ENCODE measurements at places on chromosomes 4 and X.

DNA sequence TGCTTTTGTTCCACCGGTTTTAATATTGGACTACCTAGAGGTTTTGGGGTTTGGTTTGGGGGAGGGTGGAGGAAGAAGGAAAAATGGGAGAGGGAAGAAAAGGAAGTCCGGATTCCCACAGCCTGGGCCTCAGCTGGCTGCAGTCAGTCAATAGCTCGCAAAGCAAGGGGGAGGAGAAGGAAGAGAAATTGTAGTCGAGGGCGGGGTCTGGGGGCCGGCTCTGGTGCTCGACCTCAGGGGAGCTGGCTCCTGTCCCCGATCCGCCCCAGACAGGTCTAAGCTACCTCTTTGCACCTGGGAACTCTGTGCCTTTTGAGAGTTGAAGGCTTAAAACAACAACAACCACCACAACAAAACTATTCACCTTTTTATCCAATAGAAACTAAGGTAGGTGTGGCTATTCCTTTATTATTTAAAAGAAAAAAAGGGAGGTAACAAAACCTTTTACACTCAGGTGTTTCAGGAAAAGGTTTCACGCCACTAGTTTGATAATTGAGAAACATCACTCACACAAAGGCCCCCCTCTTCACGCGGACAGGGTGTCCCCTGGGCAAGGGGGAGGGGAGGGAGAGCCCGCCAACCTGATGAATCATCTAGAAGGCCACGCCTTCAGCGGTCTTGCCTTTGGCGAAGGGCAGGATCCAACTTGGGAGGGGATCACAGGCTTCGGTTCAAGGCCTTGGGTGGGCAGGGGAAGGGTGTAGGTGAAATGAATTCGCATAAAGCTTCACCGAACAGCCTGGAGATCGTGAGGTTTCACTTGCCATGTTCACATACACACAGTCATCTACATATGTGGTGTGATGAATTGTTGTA, 1.6 kb upstream of the LNX1 start:
- peak; percentile 91 for DNase-seq

DNA sequence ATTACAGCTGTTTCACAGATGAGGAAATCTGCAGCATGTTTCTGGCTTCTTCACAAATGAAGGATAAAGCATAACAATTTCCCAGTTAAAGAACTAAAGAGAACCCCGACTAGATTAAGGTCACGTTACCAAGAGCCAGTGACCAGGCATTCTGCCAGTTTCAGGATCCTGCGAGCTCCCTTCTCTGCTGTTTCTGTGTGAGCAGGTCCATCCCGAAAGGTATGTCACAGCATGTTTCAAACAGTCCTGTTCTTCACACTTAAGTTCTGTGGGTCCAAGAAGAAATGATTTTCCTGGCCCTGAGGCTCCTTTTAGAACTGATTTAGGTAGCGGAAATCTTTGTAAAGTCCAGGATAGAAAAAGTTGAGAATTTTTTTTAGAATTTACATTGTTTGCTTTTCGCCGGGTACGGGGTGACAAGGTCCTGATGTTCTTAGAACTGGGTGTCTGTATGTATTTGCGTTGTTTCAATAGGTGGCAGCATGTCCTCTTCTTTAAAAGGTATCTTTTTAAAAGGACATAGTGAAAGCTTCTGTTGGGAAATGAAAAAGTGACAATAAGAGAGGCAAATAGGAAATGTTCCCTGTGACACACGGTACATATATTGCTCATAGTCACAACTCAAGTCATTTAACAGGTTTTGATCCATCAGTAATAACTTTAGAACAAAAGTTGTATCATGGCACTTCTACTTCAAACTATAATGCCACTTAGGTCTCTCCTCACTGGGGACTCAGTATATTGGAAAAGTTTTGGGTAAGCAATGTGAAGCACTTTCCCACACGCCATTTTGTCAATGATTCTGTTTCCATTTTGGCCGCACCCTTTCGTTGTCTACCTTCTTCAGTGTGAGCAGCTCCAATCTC, 18.4 kb downstream of the IL21 start:
- DNase-seq, result no peak

DNA sequence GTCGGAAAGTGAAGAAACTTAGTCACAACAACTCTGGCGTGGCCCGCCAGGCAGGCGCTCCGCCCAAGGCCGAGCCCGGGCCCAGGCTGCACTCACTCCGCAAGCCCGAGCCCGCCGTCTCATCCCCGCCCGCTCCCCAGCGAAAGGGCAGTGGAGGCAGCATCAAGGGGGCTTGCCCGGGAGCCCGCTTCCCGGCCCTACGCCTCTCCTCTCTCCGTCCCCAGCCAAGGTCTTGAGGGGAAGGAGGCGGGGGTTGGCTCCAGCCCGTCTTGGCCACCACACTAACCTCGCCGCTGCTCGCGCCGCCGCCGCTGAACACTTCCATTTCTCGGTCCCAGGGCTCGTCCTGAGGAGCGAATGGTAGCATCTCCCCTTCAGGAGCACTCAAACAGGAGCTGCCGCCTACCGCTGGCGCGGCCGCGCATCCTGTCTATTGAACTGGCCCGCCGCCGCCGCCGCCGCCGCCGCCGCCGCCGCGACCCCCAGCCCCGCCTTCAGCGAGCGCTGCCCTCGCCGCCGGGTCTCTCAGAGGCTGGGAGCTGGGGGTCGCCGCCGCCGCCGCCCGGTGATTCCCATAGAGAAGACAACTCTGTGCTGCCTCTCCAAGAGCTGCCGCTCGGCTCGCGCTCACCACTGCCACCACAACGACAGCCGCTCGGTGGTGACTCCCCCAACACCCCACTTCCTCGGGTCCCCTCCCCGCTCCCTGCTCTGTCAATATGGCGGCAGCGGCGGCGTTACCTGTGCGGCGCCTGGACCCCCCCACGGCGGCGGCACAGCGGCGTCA, at the start of gene RPS6KA6:
TSS of gene RPS6KA6 (minus strand) at position 667 of the 787 bp plus-strand sequence. CDS start at position 367, 300 bp downstream.
- DNase-seq, result peak; percentile 52

GRCh38 chrX:145856181-145856580, 38.6 kb downstream of the SLITRK2 start:
- DNase-seq, result no peak

- no peak for DNase-seq
Measured at GRCh38 chr4:37568489-37568888, 117.7 kb downstream of the RELL1 start.

- no peak for DNase-seq
Measured at GRCh38 chr4:6989331-6989923, 53.7 kb upstream of the TADA2B start.

DNA sequence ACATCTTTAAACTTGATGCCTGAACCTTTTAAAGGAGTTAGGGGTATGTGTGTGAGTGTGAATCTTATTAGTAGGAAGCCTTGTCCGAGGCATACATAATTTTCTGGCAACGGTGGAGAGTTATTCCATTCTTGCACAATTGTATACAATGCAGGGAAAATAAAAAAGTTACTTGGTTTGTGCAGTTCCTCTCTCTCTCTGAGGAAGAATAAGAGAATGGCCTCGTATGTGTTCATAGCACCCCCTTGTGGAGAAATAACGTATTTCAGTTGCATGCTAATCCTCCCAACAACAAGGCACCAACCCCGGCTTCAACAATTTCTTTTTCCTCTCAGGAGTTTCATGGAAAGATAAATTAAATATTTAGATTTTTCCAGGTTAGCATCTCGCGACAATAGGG, 33.7 kb upstream of the FGF13 start:
- peak; percentile 5 for DNase-seq

- peak; percentile 55 for DNase-seq
Measured at GRCh38 chr4:52051615-52052474, 741 bp downstream of the SPATA18 start.

GRCh38 chrX:123859409-123859845, 426 bp upstream of the XIAP start:
- DNase-seq, result peak; percentile 85

DNA sequence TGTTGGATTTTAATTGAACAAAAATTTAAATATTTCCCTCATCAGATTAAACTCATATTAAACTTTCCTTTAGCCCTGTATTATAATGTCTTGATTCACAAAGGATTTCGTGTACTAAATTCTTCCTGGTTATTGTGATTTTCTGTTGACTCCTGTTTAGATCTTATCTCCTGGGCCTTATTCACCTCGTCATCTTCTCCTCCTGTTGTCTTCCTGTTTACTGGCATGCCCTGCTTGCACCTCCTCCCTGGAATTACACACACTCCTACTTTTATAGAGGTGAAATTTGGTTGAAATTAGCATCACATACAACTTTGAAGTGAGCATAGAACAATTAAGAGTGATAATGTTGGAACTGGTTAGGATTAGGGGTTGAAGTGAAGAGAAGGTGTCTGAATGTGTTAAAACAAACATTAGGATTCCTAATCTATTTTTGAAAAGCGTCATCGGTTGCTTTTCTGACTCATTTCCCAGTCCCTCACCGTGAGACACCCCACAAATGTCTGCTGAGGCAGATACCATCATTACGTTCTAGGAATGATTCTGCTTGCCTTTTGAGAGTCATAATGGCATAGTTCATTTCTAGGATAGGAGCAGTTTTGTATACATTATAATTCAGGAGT, 32.5 kb downstream of the TLL1 start:
- no peak for DNase-seq

Measured in NCI-H774 (cell line).